ENCODE measurements at places on chromosomes 6 and 20. TPM values are rescaled to one million over a fixed set of nuclear protein-coding genes. Genes with fewer than 3 reads are reported as not detected.

Gene RAMACL
- 1.4 TPM for total RNA-seq

Gene COL9A3
- not detected for total RNA-seq

Gene SLC17A3
- not detected for total RNA-seq

- H3K4me3 ChIP-seq = no peak overlapping the region
- no peak overlapping the region for H3K27ac ChIP-seq
- no peaks in the 10 kb centered on the region for H3K36me3 ChIP-seq
- no peaks in the 10 kb centered on the region for H3K4me1 ChIP-seq
Measured at GRCh38 chr6:24802271-24803059, 3.7 kb upstream of the ARMH2 start.

DNA sequence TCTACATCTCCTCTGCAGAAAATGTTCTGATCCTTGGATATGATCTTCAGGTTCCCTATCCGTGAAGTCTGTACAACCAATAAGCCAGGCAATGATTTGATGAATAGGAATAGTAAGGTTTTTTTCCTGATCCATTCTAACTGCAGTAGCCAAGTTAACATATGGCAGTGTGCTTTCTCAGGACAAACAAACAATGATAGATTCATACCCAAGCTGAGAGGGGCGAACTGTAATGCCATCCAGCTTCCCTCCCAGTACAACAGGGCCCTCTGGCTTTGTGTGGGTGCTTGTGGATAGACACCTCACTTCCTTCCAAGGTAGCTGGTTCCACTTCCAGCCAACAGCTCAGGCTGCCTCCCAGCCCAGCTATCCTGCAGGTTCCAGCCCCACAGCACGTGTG is 359.2 kb downstream of the CDH26 start:
- DNase-seq = no peak
- no peaks in the 10 kb centered on the region for H3K36me3 ChIP-seq
- H3K4me1 ChIP-seq = no peaks in the 10 kb centered on the region
- H3K27ac ChIP-seq = no peak overlapping the region
- no peaks in the 10 kb centered on the region for H3K27me3 ChIP-seq

GRCh38 chr6:138440758-138441357 is 36.8 kb downstream of the HEBP2 start:
- no peaks in the 10 kb centered on the region for H3K27me3 ChIP-seq
- no peak for DNase-seq
- no peaks in the 10 kb centered on the region for H3K36me3 ChIP-seq
- no peak overlapping the region for H3K27ac ChIP-seq

GRCh38 chr6:108211671-108212070 is 45.8 kb downstream of the NR2E1 start:
- DNase-seq = no peak
- H3K27ac ChIP-seq = no peak overlapping the region
- peaks cover 19% of the 10 kb centered on the region for H3K4me1 ChIP-seq
- H3K27me3 ChIP-seq = no peaks in the 10 kb centered on the region
- peaks cover 4% of the 10 kb centered on the region for H3K36me3 ChIP-seq

DNA sequence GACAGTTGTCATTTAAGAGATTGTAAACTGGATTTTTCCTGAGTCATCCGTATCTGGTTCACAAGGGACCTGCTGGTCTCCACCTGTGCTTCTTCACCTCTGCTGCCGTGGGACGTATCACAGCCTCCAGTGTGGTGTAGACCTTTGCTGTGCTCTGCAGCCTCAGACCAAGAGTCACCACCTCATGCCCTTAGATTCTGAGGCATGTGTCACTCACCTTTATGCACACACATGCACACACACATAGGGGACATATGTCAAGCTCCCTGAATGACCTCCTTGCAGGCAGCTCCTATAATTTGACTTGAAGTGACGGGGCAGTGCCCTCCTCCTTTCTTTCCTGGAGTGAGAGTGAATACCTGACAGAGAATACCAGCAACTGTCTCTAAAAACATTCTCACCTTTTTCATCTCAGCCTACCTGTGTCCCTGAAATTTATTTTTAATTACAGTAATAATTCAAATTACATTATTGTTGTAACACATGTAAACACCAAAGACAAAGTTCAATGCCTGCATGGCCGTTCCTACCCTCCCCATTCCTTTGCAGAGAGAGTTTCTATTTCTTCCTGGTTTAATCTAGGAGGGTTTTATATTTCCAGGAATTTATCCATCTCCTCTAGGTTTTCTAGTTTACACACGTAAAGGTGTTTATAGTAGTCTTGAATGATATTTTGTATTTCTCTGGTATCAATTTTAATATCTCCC is 3.5 kb downstream of the SLC17A4 start:
- H3K4me3 ChIP-seq = no peak overlapping the region
- H3K27me3 ChIP-seq = no peaks in the 10 kb centered on the region
- H3K27ac ChIP-seq = no peak overlapping the region
- H3K4me1 ChIP-seq = no peaks in the 10 kb centered on the region
- DNase-seq = no peak

DNA sequence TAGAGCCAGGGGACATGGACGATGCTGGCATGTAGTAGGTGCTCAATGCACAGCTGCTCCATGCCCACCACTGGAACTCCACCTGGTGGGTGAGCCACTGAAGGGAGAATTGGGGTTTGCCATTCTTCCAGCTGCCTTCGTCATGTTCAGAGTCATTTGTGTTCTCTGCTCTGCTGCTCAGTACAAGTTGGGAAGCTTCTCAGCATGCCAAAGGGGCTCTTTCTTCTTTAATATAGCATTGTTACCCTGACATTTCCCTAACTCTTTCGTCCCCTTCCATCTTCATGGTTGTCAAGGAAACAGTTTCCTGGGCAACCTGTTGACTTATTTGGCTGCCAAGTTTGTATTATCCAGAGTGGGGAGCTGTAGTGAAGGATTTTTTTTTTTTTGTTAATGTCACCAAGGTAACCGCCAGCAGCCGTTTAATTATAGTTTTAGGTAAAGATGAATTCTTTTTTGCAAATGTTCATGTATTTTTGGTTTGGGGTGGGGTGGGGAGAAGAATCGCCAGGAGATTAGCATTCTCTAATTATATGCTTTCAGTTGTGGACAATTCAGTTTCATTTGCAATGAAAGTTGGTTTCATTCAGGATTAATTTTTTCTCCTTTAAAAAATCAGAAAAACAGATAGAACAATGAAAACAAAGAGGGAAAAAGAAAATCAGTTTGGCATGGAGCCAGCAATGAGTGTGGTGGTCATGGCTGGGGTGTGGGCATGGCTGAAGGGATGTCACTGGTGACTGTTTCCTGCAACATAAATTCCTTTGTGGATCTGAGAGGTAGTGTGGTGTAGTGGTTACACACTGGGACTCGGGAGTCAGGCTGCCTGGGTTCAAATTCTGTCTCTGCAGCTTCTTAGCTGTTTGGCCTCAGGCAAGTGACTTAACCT is 73.0 kb upstream of the KCNG1 start:
- H3K27ac ChIP-seq = no peak overlapping the region
- peaks cover 5% of the 10 kb centered on the region for H3K4me1 ChIP-seq
- H3K27me3 ChIP-seq = peaks cover 45% of the 10 kb centered on the region
- no peak overlapping the region for H3K4me3 ChIP-seq
- no peak for DNase-seq

GRCh38 chr6:22112461-22112860 is 184.4 kb downstream of the PRL start:
- DNase-seq = no peak
- H3K4me3 ChIP-seq = no peak overlapping the region
- no peaks in the 10 kb centered on the region for H3K36me3 ChIP-seq
- H3K27me3 ChIP-seq = no peaks in the 10 kb centered on the region
- peaks cover 7% of the 10 kb centered on the region for H3K4me1 ChIP-seq

DNA sequence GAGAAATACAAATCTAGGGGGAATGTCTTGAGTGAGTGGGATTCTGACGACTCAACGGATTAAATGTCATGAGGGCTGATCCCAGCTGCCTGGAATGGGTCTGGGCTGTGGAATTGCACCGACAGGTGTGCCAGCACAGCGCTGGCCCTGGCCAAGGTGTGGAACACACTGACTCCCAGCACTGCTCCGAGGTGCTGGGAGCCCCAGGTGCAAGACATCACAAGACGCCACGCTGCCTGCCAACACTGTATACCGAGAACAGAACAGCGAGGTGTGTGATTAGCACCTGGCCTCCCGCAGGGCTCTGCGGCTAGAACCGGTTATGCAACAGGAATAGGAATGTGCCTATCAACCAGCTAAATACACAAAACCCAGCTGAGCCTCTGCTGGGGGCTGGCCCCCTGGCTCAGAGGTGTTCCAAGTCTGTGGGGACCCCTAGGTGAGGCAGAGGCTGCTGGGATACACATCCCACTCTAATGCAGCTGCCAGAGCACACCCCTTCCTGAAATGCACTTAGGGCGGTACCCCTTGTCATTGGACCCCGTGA is 24.8 kb upstream of the APMAP start:
- H3K4me1 ChIP-seq = peaks cover 60% of the 10 kb centered on the region
- no peaks in the 10 kb centered on the region for H3K27me3 ChIP-seq
- no peak overlapping the region for H3K4me3 ChIP-seq
- H3K36me3 ChIP-seq = peaks cover 75% of the 10 kb centered on the region
- no peak for DNase-seq

DNA sequence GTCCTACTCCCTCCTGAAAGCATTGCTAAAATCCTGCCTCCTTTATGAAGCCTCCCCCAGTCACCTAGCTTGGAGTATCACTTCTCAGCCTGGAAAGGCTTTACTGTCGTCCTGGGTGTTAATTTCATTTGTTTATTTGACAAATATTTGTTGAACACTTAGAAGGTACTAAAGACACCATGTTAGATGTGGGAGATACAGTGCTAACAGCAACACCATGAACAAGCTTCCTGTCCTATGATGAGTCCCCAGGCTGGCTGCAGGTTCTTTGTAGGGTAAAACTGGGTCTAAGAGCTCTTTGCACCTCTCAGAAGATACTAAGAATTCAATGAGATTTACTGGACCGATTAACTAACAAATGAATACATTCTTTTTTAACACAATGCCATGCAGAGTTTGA is 109.2 kb upstream of the TMEM170B start:
- H3K27me3 ChIP-seq = no peaks in the 10 kb centered on the region
- H3K4me3 ChIP-seq = no peak overlapping the region
- H3K4me1 ChIP-seq = peaks cover 44% of the 10 kb centered on the region
- no peak for DNase-seq
- no peaks in the 10 kb centered on the region for H3K36me3 ChIP-seq

DNA sequence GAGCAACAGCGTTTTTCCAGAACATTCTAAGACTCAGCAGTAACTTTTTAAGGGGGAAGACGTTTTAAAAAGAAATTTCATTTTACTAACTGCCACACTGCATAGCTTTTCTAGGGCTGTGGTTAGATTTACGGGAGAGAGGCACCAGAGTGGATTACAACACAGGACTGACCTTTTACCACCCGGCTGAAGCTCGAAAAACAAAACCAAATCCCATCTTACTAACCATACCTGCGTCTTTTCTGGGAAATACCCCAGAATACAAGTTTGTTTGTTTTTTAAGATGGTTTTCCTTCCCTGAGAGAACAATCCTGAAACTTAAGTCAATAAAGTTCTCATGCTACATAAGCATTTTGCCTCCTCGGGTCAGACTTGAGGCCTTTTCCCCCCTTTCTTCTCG is 209.3 kb upstream of the SOX4 start:
- peaks cover 6% of the 10 kb centered on the region for H3K4me1 ChIP-seq
- no peak for DNase-seq
- H3K4me3 ChIP-seq = no peak overlapping the region
- no peaks in the 10 kb centered on the region for H3K27me3 ChIP-seq
- H3K27ac ChIP-seq = no peak overlapping the region

DNA sequence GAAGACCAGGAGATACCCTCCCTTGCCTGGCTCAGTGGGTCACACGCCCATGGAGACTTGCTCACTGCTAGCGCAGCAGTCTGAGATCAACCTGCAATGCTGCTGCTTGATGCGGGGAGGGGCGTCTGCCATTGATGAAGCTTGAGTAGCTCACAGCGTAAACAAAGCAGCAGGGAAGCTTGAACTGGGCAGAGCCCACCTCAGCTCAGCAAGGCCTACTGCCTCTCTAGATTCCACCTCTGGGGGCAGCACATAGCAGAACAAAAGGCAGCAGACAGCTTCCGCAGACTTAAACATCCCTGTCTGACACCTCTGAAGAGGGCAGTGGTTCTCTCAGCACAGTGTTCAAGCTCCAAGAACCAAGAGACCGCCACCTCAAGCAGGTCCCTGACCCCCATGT is 271.3 kb downstream of the ESR1 start:
- H3K36me3 ChIP-seq = no peaks in the 10 kb centered on the region
- no peak overlapping the region for H3K27ac ChIP-seq
- H3K4me1 ChIP-seq = no peaks in the 10 kb centered on the region
- no peak for DNase-seq

GRCh38 chr6:18087396-18088165 is 34.9 kb downstream of the NHLRC1 start:
- H3K27ac ChIP-seq = no peak overlapping the region
- no peak overlapping the region for H3K4me3 ChIP-seq
- H3K27me3 ChIP-seq = no peaks in the 10 kb centered on the region

DNA sequence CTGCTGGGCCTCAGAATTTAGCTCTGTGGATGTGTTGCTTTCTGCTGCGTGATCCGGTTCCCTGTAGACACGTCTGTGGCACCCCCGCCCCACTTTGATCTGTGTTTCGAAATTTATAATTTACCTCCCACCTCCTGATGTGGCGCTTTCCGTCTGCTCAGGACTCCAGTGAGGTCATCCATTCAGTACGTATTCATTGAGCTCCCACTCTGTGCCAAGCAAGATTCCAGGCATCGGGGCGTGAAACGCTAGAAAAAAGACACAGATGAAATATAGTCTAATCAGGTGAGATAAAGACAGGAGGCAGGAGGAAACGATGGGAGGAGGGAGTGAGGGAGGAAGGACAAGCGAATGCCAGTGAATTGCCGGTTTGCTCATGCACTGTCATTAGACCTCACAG is 431.9 kb upstream of the SULF2 start:
- no peak for DNase-seq
- H3K36me3 ChIP-seq = no peaks in the 10 kb centered on the region
- no peak overlapping the region for H3K27ac ChIP-seq
- no peak overlapping the region for H3K4me3 ChIP-seq
- peaks cover 5% of the 10 kb centered on the region for H3K4me1 ChIP-seq

- no peaks in the 10 kb centered on the region for H3K27me3 ChIP-seq
- no peaks in the 10 kb centered on the region for H3K4me1 ChIP-seq
- DNase-seq = no peak
- no peak overlapping the region for H3K4me3 ChIP-seq
- H3K27ac ChIP-seq = no peak overlapping the region
Measured at GRCh38 chr6:80094017-80094416, 12.5 kb upstream of the BCKDHB start.

GRCh38 chr6:143928853-143929252 is 64.6 kb downstream of the ZC2HC1B start:
- no peak for DNase-seq
- no peak overlapping the region for H3K4me3 ChIP-seq
- H3K36me3 ChIP-seq = no peaks in the 10 kb centered on the region
- no peak overlapping the region for H3K27ac ChIP-seq

GRCh38 chr6:13380761-13381160 is 52.4 kb upstream of the TBC1D7 start:
- H3K4me3 ChIP-seq = no peak overlapping the region
- no peak for DNase-seq
- H3K27me3 ChIP-seq = no peaks in the 10 kb centered on the region
- peaks cover 30% of the 10 kb centered on the region for H3K4me1 ChIP-seq

GRCh38 chr20:36310215-36310981 is 4.3 kb downstream of the DLGAP4 start:
- peaks cover 90% of the 10 kb centered on the region for H3K27me3 ChIP-seq
- no peak overlapping the region for H3K4me3 ChIP-seq
- peaks cover 7% of the 10 kb centered on the region for H3K4me1 ChIP-seq
- no peak for DNase-seq
- no peaks in the 10 kb centered on the region for H3K36me3 ChIP-seq

GRCh38 chr6:1838604-1839213 is 229.0 kb downstream of the FOXC1 start:
- H3K4me1 ChIP-seq = peaks cover 11% of the 10 kb centered on the region
- H3K27ac ChIP-seq = no peak overlapping the region
- H3K36me3 ChIP-seq = no peaks in the 10 kb centered on the region
- DNase-seq = no peak
